ENCODE measurements at places on chromosomes 5 and 9. TPM values are rescaled to one million over a fixed set of nuclear protein-coding genes. Genes with fewer than 3 reads are reported as not detected.

The SLC9A3 gene
- 2.8 TPM for polyA plus RNA-seq

The PRR7 gene
- 0.96 TPM for polyA plus RNA-seq

The FOXD4 gene
- polyA plus RNA-seq = 2.7 TPM

The GZMA gene
- 0.36 TPM for polyA plus RNA-seq

The PCDHGA11 gene
- polyA plus RNA-seq = 3.0 TPM

The AHRR gene
- 2.3 TPM for polyA plus RNA-seq

DNA sequence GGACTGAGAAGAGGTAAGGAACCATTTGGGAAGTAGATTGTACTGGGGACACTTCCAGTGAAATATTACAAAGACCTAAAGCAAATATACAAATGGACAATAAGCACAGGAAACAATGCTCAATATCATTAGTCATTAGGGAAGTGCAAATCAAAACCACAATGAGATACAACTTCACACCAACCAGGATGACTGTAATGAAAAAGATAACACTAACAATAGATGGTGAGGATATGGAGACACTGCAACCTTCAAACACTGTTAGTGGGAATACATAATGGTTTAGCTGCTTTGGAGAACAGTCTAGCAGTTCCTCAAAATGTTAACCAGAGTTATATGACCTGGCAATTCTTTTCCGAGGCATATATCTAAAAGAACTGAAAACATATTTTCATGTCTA is 149.7 kb downstream of the TRPM3 start:
- DNase-seq = no peak

DNA sequence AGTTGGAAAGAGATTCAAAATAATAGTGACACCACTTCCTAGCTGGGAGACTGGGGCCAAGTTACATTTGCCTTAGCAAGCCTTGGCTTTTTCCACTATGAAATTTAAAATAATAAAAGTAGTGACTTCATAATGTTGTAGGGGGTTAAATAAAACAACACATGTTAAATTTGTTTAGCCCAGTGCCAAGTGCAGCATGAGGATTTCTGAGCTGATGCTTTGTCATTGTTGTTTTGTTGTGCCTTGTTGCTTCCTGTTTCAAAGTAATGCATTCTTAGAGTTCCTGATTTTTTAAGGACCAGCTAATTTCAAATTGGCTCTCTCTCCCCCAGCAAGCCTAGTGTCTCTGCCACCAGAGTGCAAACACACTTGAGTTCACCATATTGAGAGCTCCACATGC is 270.7 kb upstream of the PAPPA start:
- no peak for DNase-seq

GRCh38 chr5:100889896-100890295 is 13.2 kb downstream of the ST8SIA4 start:
- DNase-seq = no peak

DNA sequence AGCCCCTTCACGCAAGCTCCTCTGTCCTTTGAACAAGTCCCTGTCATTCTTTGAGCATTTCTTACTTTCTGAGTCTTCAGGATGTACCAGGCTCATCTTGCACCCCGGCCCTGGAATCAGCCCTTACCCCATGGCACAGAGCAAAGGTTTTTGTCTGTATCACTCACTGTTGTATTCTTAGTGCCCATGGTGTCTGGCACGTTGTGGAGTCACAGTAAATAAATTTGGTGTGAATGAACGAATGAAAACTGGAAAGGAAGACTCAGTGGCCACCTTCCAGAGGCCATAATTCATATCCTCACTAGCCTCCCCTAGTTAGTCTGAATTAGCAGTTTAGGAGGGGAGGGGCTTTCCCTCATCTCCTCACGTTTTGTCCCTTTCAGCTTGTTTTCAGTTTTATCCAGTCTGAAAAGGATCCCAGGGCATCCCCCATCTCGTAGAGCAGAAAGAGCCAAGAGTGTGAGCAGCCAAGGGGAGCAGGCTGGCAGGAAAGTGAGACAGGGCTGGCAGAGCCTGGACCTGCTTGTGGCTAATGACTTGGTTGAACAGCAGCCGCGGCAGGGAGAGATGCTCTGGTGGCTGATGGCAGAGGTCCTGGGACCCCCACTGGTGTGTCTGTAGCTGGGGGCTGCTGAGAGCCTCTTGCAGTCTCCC is 42.7 kb downstream of the ZNF618 start:
- no peak for DNase-seq

GRCh38 chr5:30932273-30933017 is 261.0 kb upstream of the CDH6 start:
- no peak for DNase-seq

GRCh38 chr9:755454-756381 is 85.8 kb upstream of the DMRT1 start:
- no peak for DNase-seq

- DNase-seq = no peak
These were observed 49.4 kb upstream of the NEURL1B start for GRCh38 chr5:172591636-172592035.

GRCh38 chr5:170151097-170151831 is 45.6 kb downstream of the FOXI1 start:
- DNase-seq = no peak

DNA sequence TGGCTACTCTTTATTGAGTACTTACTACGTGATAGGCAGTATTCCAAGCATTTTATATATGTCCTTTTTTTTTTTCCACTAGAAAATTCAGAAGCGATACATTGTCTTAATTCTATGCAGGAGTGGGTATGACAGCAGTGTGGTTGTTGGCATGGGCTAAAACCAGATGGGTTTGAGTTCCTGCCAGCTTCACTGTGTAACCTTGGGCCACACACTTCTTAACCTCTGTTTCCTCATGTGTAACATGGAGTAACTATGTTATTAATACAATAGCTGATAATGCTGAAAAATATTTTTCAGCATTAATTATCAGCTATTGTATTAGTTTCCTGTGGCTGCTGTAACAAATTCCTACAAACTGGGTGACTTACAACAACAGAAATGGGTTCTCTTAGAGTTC is 12.0 kb downstream of the SNX18 start:
- DNase-seq = no peak

- DNase-seq = no peak
These were observed 6.1 kb downstream of the SUSD3 start for GRCh38 chr9:93064392-93065134.

DNA sequence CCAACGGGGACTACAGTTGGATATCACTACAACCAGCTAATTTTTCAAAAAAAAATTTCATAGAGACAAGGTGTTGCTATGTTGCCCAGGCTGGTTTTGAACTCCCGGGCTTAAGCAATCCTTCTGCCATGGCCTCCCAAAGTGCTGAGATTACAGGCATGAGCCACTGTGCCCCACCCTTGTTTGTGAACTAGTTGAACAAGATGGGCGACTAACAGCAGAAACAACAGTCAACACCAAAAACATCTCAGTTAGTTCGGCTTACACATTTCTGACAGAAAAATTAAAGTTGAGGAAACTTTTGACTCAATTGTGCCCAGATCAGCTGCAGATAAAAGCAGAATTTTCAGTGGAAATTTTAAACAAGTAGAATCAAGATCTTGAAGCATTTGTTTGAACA is 470.1 kb downstream of the TLE4 start:
- no peak for DNase-seq

DNA sequence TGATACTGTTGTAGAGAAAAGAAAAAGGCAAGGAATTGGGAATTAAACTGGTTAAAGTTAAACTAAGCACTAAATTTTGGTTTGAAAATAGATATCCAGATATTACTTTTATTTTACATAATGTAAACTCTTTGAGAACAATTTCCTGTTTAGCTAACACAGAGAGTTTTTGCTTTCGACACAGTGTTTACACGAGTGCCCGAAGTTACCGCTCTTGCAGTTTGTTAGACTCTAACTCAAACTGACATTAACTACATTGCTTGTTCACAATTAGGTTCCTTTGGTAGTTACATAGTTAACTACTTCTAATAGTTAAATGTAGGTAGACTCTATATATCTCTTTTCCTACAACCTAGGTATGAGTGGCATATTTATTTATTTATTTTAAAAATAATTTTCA is 117.1 kb upstream of the CHD1 start:
- no peak for DNase-seq

GRCh38 chr5:113660206-113660605 is 146.7 kb downstream of the YTHDC2 start:
- DNase-seq = no peak

GRCh38 chr5:151081431-151082281 is 822 bp upstream of the TNIP1 start:
- DNase-seq = no peak

- no peak for DNase-seq
These were observed 406.6 kb downstream of the FAM170A start for GRCh38 chr5:120035815-120036577.

DNA sequence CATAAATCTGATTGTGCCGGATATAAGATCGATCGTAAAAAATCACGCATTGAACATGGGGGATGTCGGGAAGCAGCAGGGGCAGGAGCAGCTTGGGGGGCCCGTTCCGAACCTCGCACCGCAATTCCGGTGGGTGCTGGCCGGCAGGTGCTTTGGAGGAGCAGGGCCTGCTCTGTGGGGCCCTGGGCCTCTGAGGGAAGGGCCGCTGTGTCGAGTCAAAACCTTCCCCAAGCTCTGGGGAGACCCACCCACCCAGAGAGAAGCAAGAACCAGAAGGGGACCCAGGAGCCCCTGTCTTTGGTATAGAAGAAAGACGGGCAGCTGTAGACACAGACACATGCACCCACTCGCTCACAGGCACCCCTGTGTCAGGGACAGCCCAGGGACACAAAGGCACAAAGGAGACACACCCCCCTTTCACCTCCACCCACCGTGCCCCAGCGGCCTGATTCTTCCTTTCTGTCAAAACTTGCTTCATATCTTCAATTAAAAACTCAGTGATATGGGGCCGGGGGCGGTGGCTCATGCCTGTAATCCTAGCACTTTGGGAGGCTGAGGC is 49.4 kb upstream of the ZBTB43 start:
- no peak for DNase-seq

Data from hindlimb muscle (tissue), 1 donor.